ENCODE measurements at places on chromosomes 3 and 15.

DNA sequence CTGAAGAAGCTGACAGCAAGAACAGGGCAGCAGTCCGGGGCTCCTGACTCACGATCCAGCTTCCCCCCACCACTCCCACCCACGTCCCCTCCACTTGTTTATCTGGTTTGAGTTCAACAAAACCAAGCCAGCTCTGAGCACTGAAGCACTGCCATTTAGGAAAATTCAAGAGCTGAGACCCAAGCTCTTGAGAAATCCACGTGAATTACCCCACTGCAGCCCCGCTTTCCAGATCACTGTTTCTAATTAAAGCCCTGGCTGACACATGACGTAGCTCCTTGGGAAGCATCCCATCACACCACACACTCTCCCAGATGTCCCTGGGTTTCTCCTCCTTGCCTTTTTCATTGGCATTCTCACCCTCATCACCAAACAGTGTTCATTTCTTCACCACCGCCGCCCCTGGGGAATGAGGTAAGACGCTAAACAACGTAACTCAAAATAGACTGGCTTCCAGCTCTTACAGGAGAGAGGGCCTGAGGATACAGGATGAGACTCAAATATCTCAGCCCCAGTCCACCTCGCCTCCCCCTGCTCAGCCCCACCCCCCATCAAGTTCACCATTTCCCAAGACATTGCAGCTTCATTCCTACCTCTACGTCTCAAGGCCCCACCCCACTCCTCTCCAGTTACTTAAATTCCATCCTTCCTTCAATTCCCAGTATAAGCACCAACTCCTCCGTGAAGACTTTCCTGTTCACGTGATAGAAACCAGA is 95.4 kb downstream of the SRGAP3 start:
- DNase-seq: no peak

DNA sequence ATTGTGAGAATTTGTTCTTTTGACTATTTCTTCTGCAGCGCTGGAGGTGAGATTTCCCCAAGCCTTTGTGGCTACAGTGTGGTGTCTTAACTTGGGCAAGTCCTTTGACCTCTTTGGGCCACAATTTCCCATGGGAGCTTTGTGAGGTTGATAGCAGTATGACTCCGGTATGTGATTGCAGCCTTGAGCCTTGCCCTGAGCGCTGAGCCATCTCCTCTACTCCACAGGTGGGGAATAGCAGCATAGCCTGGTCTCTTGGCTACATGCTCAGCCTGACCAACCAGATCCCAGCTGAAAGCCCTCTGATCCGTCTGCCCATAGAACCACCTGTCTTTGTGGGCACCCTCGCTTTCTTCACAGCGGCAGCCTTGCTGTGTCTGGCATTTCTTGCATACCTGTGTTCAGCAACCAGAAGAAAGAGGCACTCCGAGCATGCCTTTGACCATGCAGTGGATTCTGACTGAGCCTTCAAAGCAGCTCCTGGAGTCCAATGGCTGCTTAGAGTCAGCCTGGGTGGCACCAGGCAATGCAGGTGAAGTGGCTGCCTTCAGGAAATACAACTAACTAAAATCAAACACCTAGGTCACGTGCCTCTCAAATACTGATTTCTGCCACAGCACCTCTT is 30.0 kb upstream of the RPL14 start:
- no peak for DNase-seq

GRCh38 chr3:16767006-16767405 is 117.7 kb upstream of the PLCL2 start:
- peak; percentile 16 for DNase-seq

- DNase-seq: no peak
These were observed 308.2 kb downstream of the SOX2 start for GRCh38 chr3:182019926-182020325.

DNA sequence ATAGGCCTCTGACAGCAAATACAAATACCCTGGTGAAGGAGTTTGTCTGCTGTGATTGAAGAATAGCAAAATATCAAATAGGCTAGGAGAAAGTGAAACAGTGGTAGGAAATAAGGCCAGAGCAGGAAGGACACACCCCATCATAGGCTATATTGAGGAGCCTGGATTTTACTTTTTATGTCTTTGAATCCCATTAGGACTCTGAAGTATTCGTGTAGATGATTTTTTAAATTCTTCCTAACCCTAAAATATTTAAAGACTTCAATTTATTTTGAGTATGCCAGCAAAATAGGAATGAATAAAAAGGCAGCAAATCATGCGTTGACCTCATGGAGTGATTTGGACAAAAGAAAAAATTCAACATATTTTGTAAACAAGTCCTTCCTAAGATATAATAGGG is 562.8 kb downstream of the NAALADL2 start:
- DNase-seq: no peak

DNA sequence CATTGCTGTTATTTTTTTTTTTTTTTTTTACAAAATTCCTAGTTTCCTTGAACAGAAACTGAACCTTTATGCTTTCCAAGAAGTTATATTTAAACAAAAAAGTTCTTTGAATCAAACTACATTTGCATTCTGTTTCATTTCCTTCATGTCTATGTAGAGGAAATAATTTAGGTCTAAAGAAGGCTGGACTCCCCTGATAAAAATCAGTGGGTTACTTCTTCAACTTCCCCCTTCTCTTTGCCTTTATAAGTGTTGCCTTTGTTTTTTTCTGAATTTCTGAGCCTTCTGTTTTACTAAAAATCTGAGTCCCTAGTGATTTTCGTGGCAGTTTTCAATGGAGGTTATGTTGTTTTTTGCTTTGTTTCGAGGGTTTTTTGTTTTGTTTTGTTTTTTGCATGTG is 152.8 kb downstream of the CHDH start:
- no peak for DNase-seq

- DNase-seq: no peak
These were observed 85.0 kb downstream of the ZNF280D start for GRCh38 chr15:56648311-56648710.

DNA sequence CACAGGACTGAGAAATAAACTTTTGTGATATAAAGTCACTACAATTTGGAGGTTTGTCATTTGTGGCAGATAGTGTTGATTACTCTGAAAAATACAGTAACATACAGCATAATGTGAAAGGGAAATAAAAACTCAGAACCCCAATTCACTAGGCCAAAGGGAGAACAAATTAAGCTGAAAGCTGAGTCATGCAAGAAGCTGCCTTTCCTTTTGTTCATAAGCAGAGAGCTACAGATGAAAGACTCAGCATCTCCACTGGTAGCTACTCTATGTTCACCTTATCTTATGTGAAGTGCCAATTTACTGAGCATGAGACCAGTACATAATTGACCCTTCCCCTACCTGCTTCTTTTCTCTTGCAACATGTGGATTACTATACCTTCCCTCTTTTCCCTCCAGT is 19.3 kb upstream of the SLTM start:
- peak; percentile 44 for DNase-seq

- no peak for DNase-seq
These were observed 419 bp upstream of the CALML4 start for GRCh38 chr15:68205558-68205944.

DNA sequence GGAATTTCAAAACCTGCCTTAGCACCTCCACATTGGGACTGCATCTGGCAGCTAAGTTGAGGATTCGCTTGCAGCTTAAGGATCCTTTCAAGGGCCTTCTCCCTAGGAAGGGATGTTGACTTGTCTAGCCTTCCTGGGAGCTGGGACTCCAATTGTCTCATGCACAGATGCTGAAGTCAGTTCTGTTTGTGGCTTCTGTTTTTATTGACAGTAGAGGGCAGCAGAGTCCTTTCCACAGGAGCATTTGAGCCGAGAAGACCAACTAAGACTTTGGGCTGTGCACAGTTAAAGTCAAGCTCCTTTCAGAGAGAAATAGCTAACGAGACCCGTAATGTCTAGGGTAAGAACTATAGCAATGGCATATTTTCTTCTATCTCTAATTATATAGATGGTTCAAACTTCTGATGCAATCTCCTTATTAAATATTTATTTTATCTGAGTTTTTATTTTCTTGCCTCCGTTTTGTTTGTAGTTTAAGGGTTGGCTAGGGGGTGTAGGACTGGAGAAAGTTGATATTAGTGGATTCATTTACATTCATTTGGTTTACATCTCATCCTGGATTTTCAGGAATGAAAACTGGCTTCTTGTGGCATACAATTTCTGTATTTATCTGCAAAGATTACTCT is 59.7 kb upstream of the KBTBD8 start:
- DNase-seq: peak; percentile 77

- DNase-seq: no peak
These were observed 218.8 kb upstream of the HES1 start for GRCh38 chr3:193917158-193917557.

DNA sequence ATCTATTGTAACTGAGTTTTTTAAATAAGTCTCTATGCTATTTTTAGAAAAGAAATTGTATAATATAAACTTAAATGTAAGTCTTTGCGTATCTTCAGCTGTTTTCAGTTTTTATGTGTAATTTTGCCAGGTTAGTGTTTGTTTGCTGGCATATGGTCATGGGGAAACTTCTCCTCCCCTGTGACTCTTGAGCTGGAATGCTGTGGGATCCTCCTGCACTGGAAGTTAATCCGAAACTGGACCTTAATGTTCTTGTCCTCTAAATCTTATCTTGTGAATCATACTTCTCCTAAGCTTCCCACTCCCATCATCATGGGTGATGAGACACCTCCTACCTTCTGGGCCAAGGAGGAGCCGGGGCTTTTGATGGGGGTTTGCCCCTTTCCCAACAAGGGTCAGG is 52.4 kb upstream of the CHST2 start:
- DNase-seq: no peak

DNA sequence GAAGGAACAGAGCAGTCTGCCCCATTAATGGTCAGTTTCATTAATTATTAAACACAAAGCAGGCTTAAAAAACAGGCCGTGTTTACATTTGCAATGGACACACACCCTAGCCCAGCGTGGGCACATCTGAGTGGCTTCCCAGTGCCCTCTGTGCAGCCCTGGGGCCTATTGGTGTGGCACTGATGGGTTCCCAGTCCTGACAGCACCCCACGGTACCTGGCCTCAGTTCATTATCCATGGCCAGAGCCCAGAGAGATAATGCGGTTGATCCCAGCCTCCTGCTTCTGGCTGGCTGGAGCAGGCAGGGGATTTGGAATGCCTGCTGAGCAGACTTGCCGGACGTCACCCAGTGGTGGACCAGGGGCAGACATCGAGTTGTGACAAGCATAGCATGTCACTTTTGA is 110.5 kb upstream of the ABHD17C start:
- no peak for DNase-seq

DNA sequence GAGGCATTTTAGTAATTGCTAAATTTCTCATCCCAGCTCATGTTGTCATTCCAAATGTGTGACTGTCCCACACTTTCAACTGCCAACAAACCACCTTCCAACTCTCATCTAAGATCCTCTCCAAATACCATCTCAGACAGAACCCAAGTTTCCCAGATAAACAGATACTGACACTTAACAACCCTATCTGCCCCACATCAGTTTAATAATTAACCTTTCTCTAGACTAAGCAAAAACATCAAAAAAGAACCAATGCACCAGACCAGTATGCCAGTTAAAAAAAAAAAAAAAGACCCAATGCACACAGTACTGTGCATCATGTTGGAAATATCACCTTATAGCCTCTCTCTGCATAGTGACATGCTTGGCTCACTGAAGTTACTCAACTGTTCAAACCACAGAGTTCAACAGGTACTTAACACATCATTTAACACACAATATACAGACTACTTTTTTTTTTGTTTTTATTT is 5.5 kb downstream of the SFMBT1 start:
- DNase-seq: no peak

DNA sequence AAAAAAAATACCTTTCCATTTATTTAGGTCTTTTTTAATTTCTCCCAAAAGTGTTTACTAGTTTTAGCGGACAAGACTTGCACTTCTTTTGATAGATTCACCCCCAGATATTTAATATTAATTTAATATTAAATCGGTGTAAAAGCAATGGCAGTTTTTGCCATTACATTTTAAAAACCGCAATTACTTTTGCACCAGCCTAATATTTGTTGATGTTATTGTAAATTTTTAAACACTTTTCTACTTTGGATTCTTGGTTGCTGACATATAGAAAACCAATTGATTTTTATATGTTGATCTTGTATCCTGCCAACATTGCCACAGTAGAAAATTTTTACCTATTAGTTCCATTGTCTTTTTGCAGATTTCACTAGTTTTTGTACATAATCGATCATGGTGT is 63.9 kb upstream of the PXYLP1 start:
- DNase-seq: no peak

- DNase-seq: no peak
These were observed 40.7 kb downstream of the B3GALNT1 start for GRCh38 chr3:161064413-161064812.

DNA sequence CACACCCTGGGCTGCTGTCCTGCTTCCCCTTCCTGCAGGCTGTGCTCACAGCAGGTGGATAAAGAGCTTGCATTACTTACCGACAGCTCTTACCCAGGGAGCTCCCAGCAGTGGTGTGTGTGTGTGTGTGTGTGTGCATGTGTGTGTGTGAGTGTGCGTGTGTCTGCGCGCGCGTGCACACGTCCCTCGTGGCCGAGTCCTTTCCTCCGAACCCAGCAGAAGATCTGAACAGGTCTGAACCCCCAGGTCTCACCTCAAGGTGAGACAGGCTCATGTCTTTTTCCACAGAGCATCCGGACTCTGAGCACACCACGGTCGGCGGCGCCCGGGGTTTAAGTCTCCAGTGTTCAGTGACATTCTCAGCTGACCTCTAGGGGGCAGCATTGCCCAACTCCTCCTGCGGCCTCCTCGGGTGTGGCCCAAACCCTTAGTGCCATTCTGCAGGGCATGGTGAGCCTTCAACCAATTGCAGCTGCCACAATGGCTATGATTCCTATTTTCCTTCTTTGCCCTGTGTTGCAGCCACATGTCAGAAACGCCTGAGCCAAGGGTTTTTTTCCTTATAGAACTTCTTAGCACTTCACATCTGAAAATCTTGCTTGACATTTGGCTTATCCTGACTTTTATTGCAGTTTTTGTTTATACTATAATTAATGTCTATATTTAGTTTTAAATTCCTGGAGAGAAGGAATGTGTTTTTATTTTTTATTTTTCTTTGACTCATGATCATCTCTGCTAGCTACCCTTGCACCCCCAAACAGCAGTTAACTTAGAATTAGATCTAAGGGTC is 64.1 kb upstream of the KLHL25 start:
- peak; percentile 71 for DNase-seq

GRCh38 chr15:54029081-54029480 is 50.8 kb downstream of the UNC13C start:
- no peak for DNase-seq

DNA sequence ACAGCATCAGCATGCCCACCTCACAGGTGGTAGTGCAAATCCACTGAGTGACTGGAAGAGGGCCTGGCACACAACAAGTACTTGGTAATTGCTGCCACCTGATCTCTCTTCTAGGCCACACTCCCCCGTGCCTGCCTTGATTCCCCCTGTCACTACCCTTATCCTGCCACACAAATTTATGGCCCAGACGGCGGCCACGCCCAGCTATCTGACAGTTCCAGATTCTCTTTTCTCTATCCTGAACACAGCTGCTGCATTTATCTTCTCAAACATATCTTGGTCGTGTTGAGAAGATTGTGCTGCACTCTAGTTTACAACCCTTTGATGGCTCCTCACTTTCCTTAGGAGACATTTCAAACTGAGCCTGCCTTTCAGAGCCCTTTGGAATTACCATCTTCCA is 585.2 kb downstream of the NTRK3 start:
- no peak for DNase-seq

- no peak for DNase-seq
These were observed 54.9 kb downstream of the IGF1R start for GRCh38 chr15:98703126-98703685.

Data from cardiac fibroblast (primary cell).